ENCODE measurements at places on chromosomes 3 and 15. TPM values are rescaled to one million over a fixed set of nuclear protein-coding genes. Genes with fewer than 3 reads are reported as not detected.
A peak's percentile ranks its signal among the peaks of the same experiment; 100 is the strongest.

GRCh38 chr15:99537344-99537743 lies 28.4 kb upstream of the MEF2A start:
- H3K27ac ChIP-seq, result peak overlapping the region; percentile 31
- H3K4me1 ChIP-seq, result no peaks in the 10 kb centered on the region
- no peaks in the 10 kb centered on the region for H3K36me3 ChIP-seq
- H3K27me3 ChIP-seq, result no peaks in the 10 kb centered on the region

The SMCO1 gene
- total RNA-seq, result not detected

- no peak for DNase-seq
- peaks cover 21% of the 10 kb centered on the region for H3K36me3 ChIP-seq
- no peak overlapping the region for H3K4me3 ChIP-seq
- H3K27me3 ChIP-seq, result no peaks in the 10 kb centered on the region
- H3K4me1 ChIP-seq, result no peaks in the 10 kb centered on the region
- H3K27ac ChIP-seq, result no peak overlapping the region
Observed at GRCh38 chr3:134619884-134620445, 30.9 kb downstream of the KY start.

DNA sequence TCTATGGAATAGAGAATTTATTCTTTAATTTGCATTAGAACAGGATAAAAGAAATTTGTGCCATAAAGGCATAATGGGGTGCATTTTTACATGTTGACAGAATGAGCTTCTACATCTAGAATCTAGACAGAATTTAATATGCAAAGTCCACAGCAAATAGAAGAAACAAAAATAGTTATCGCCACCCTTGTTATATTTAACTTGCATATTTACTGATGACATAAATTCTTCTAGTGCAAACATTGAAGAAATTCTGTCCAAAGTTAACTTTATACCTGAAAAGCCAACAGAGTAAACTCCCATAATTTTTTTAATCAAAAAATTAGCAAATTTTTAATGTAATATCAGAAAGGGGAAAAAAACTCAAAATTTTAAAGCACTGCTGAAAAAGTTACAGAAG lies 213.7 kb upstream of the ALCAM start:
- no peaks in the 10 kb centered on the region for H3K4me1 ChIP-seq
- no peaks in the 10 kb centered on the region for H3K36me3 ChIP-seq
- no peaks in the 10 kb centered on the region for H3K27me3 ChIP-seq
- H3K27ac ChIP-seq, result no peak overlapping the region
- H3K4me3 ChIP-seq, result no peak overlapping the region

The ZPLD1 gene
- not detected for total RNA-seq

DNA sequence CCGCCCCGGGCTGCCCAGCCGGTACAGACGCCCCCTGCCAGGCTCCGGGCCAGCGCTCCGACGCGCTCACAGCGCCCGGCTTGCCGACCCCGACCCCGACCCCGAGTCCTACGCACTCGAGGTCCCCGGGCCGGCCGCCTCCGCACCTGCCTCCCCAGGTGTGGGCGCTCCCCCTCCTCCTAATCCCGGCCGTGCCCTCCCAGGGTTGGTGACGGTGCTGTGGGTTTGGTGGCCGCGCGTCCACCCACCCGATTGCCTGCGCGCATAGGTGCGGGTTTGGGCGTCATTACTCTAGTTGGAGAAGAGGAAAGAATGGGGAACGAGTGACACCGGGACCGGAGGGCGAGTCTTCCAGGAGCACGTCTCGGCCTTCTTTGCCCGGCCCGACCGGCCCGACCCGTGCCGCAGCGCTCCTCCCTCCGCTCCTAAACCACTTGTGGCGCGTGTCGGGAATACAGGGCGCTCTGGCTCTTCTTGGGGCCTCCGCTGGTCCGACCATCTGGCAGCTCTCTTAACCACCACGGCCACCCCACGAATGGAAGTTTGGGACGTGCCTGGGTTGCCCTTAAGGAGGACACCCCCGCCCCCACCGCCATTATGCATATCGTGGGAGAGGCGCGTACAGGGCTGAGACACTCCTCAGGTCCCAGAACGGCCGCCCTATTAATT lies 810 bp upstream of the THRB start:
- peaks cover 36% of the 10 kb centered on the region for H3K4me1 ChIP-seq
- H3K4me3 ChIP-seq, result peak overlapping the region; percentile 69
- no peaks in the 10 kb centered on the region for H3K36me3 ChIP-seq

- no peaks in the 10 kb centered on the region for H3K27me3 ChIP-seq
- H3K36me3 ChIP-seq, result peaks cover 9% of the 10 kb centered on the region
- no peaks in the 10 kb centered on the region for H3K4me1 ChIP-seq
- H3K4me3 ChIP-seq, result no peak overlapping the region
- DNase-seq, result no peak
Observed at GRCh38 chr3:170128977-170129431, 52.5 kb downstream of the PHC3 start.

The IL16 gene
- total RNA-seq, result 26.3 TPM

DNA sequence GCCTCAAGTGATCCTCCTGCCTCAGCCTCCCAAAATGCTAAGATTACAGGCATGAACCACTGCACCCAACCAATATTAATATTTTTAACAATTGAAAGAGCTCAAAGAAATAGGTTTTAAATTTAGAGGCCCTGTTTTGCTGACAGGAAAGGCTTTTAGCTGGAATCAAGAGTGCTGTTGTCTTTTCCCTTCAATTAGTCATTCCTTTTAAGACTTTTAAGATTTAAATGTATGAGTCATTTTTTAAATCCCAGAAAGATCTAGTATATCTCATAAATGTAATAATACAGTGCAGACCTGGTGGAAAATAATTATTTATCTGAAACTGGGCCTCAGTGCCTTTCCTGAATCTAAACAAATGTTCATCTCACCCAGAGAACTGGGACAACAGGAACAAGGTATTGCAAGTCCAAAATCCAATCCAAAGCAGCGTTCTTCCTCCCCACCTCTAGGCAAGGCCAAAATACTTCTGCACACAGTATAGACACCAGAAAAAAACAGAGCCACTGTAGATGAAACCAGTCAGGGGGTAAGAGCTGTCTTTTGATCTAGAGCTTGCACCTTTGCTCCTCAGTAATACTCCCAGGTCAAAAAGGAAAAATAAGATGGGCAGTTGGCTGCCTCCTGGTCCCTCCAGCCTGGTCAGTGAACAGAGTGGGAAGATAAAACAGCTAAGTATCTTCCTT lies 14.4 kb downstream of the AGTR1 start:
- no peaks in the 10 kb centered on the region for H3K36me3 ChIP-seq
- peak overlapping the region; percentile 68 for H3K27ac ChIP-seq
- H3K27me3 ChIP-seq, result no peaks in the 10 kb centered on the region
- peaks cover 89% of the 10 kb centered on the region for H3K4me1 ChIP-seq

The PPP1R14D gene
- total RNA-seq, result not detected

All from sigmoid colon (tissue), 7 donors.